Mesothelial cell of epicardium (in vitro differentiated cells): ENCODE measurements at places on chromosomes 2 and 18. TPM values are rescaled to one million over a fixed set of nuclear protein-coding genes. Genes with fewer than 3 reads are reported as not detected.
A peak's percentile ranks its signal among the peaks of the same experiment; 100 is the strongest.

The AGXT gene
- not detected in 3 replicates for total RNA-seq

The HNMT gene
- total RNA-seq, result 14.4 to 18.8 TPM (median 16.9 TPM) in 3 replicates

DNA sequence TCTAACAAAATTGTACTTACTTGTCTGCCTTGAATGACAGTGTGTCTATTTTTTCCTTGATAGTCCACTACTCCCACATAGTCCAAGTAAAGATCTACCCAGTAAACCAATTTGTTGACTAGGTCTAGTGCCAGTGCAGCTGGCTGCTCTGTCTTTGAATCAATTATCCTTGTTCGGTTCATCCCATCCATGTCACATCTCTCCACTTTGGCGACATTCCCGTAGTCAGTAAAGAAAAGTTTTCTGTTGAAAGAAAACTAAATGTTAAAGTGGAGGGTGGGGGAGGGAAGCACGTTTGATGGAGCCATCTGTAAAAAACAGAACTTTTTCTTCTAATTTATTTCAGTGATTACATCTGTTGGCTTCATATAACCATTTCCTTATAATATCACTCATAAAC lies 1068.8 kb downstream of the LRP1B start:
- DNase-seq, result no peak

The SATB2 gene
- total RNA-seq, result 3.4 to 4.0 TPM (median 3.8 TPM) in 3 replicates

- DNase-seq, result no peak
Measured at GRCh38 chr2:65317841-65318240, 90.2 kb downstream of the ACTR2 start.

DNA sequence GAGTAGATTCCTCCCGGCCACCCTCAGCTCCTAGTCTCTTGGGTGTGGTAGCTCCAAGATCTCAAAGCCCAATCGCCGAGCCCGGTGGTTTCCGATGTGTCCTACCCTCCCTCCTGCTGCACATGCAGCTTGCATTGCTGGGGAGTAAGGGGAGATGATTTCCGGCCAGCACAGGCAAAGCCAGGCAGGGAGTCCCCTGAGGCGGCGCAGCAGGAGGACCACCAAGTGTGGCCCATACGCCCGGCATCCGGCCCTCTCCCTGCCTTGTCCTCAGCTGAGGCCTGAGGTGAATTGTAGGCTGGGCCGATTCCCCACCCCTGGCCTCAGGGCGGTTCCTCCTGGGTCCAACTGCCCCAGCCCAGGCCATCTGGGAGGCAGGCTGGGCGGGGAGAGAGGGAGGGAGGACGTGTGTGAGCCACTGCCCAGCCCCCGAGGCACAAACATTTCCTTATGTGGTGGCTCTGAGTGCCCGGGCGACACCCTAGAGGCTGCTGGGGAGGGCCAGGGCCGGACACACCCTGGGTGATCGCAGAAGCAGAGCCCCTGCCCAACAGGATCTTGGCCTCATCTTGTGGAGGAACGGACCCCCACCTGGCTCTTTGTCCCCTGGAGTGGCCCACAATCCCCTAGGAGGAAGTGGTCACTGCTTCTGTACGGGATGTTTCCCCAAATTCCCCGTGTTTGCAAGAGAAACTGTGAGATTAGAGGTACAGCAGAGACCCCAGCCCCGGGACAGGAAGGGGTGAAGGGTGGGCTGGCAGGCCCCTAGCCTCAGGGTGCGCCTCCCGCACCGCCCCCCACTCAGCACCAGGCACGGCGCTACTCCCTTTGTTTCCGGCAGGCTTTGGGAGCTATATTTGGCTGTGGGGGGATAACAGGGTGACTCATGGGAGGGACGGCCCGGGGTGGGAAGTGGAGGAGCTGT lies 41.9 kb upstream of the PTMA start:
- DNase-seq, result peak; percentile 67

The DSC2 gene
- total RNA-seq, result 61.3 to 64.7 TPM (median 63.0 TPM) in 3 replicates

The FABP1 gene
- 1.0 to 3.8 TPM (median 2.7 TPM) in 3 replicates for total RNA-seq
